Adrenal gland (tissue), 19 donors: ENCODE measurements at places on chromosomes 3 and 15. TPM values are rescaled to one million over a fixed set of nuclear protein-coding genes. Genes with fewer than 3 reads are reported as not detected.

Gene RTP4
- 4.3 TPM for polyA plus RNA-seq

Gene BFSP2
- polyA plus RNA-seq, result not detected

Gene SEMA6D
- polyA plus RNA-seq, result 1.1 TPM

Gene TMCO5A
- polyA plus RNA-seq, result not detected

Gene CDCP1
- polyA plus RNA-seq, result 0.79 TPM

Gene SEMA3F
- 16.7 TPM for polyA plus RNA-seq

Gene RASGRF1
- polyA plus RNA-seq, result 0.40 TPM

Gene OSTN
- not detected for polyA plus RNA-seq

Gene C2CD4A
- polyA plus RNA-seq, result 0.10 TPM

Gene FOXB1
- not detected for polyA plus RNA-seq

Gene FRMD4B
- polyA plus RNA-seq, result 7.1 TPM

Gene MYLK
- polyA plus RNA-seq, result 47.9 TPM

Gene DNAJB11
- polyA plus RNA-seq, result 50.1 TPM

Gene NDN
- 19.3 TPM for polyA plus RNA-seq

Gene BSN
- 0.27 TPM for polyA plus RNA-seq
